ENCODE measurements at places on chromosomes 3 and 15.

DNA sequence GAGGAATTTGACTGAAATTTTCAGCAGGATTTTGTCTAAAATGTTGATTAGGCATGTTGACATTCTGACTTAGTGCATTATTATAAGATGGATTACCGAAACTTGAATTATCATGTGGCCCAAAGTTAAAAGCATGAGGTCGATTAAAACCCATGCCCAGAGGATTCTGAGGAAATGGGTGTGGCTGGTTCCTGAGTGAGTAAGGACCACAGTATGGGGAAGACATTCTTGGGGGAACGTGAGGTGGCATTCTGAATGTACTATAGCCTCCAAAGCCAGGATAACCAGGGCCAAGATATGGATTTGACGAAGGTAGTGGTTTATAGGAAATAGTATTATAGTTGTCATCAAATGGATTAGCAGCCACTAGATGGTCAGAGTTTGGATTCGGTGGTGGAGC, 38.7 kb upstream of the DNAAF4 start:
- DNase-seq, result peak; percentile 24

DNA sequence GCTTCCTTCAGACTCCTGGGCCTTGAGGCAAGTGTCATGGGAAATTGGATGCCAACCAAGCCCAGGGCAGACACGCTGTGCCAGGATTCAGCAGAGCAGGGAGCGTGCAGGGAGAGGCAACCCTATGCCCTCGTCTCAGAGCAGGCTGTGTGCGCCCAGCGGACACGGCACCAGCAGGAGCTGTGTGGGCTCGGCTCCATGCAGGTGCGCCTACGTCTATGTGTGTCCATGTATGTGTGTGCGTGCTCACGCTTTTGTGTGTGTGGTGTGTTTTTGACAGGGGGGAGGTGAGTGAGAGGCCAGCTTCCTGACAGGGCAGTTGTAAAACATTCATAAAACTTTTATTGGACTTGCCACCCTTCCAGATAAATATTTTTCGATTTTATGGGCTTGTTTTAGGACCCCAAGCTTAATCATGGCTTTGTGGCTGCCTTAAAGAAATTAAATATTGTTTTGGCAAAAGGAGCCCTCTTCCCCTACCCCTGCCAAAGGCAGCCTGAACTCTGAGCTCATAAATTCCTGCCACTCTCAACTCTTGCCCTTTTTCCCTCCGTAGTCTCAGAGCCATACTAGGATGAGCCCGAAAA, 84.4 kb downstream of the DNAJB8 start:
- DNase-seq, result no peak

GRCh38 chr15:62483814-62484213, 318.7 kb upstream of the C2CD4B start:
- DNase-seq, result no peak

DNA sequence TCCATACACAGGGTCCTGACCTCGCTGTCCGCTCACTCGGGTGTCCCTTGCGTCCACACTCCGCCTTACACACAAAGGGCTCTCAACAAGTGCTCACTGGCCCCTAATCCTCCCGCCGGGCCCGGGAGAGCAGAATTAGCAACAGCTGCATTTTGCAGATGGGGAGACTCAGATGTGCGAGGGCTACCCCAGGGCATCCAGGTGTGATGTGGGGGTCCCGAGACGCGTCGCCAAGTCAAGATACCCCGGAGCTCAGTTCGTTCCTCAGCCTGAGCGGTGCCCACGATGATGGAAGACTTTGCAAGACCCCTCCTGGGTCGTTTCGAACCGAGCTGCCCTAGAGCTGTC, 14.9 kb upstream of the WNT7A start:
- no peak for DNase-seq

DNA sequence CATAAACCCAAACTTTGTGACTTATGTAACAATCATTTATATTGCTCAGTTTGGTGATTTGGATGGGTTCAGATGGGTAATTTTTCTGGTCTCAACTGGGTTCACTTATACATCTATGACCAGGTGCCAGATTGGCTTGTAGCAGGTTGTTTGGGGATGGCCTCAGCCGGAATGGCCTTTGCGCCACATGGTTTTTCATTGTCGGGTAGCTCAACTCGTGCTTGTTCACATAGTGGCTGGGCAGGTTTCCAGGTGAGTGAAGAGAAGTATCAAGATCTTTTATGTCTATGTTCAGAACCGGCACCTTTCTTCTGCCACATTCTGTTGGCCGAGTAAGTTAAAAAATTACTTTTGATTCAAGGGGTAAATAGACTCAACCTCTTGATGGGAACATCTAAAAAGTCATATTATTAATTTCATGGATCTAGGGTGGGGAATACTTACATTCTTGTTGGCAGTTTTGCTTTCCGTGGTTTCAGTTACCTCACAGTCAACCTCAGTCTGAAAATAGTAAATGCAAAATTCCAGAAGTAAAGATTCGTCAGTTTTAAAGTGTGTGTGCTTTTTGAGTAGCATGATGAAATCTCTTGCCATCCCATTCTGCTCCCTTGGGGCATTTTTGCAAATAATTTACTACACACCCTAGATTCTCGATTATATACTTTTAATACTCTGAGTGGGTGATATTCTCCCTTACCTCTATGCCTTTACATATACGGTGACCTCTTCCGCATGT, 745.7 kb upstream of the CCDC54 start:
- DNase-seq, result peak; percentile 91

DNA sequence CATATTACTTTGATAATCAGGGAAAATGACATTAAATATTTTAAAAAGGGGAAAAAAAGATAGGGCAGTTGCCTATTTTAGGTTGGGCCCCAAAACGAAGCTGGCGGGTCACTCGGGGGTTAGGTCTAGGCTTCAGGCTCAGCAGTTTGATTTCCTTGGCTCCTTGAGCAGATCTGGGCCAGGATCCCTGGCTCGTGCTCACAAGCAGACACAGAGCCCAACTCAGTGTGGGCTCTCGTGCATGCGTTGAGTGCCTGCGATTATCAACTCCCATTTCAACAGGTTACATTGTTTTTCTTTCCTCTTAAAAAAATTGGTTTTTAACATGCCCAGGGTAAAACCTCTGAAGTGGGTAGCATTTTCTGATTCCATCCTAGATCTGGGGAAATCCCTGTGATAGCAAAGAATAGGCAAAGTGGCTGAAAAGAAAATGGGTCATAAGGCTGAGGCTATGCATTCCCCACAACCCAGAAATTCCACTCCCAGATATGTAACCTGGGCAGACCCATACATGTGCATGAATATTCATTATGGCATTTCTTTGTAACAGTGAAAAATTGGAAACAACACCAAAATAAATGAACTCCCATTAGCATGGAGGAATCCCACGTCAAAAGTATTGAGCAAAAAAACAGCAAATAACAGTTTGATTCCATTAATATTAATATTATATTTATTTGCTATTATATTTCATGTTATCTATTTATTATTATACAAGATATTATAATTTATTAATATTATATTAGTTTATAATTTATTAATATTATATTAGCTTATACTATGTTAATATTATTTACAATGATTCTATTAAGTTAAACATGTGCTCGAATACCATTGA, 27.8 kb downstream of the FAM43A start:
- peak; percentile 50 for DNase-seq

DNA sequence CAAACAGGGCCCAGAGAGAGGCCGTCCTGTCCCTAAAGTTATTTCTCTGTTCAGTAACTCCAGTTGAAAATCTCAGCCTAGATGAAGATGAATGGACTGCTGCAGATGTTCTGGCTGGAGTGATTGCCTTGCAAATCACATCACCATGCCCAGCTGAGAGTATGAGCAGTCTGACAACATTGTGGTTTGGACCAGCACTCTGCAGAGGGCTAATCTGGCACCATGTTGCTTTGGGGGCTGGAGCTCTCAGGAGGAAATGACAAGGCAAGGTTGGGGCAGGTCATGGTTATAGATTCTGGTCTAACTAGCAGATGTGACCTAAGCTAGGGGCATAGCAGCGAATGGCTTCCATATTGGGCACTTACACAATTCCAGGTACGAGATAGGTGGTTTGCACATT, 314.2 kb downstream of the CLSTN2 start:
- DNase-seq, result no peak

- no peak for DNase-seq
Measured at GRCh38 chr15:39767921-39768320, 14.7 kb downstream of the FSIP1 start.

DNA sequence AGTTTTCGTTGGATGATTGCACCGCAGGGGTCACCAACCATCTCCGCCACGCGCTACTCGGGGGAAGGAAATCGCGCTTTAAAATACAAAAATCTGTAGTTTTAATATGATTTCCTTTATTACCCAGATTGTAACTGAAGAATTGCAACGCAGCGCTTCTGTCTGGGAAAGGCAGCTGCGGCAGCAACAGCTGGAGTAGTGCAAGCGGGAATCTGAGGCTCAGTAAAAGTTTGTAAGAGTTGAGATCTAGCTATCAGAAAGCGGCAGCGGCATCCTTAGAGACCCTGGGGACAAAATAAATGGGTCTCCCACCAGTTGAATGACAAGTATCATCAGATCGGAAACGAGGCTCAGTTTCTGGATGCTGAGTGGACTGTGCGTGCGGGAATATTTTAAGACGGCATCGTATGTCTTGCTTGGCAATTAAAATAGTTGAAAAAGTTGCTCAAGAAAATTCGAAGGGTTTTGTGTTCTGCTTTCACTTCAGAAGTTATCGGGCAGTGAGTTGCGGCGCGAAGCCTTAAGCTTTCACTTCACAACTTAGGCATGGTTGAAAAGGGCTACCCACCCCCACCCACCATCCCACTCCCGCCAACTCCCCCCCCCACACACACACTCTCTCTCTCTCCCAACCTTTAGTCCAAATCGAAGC, 2.7 kb downstream of the MECOM start:
- DNase-seq, result no peak

GRCh38 chr3:56055546-56055945, 412.7 kb downstream of the ERC2 start:
- peak; percentile 21 for DNase-seq

DNA sequence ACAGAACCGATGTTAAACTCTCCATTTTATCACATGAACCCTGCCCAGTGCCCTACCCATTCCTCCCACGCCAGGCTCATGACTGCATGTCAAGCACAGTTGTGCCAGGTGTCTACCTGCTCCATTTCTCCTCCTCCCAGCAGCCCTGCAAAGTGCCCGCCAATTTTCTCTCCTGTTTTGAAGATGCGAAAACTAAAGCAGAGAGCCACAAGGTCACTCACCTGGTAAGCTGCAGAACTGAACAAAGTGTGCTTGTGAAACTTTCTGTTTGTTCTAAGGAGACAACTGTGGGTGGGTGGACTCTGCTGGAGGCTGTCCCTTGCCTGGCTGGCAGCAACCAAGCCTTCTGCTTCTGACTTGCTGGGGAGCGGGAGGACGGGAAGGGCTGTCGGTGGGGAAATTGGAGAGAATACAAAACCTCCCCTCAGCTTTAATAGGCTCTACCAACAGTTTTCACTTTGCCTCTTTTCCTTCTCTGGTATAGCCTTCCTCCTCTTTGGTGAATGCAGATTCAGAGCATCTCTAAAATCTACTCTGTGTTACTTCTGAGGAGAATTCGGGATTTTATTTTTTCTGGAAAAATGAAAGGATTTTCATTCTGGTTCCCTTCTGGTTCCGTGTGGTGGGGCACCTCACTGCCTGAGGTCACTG, 23.0 kb downstream of the LIMD1 start:
- DNase-seq, result no peak

DNA sequence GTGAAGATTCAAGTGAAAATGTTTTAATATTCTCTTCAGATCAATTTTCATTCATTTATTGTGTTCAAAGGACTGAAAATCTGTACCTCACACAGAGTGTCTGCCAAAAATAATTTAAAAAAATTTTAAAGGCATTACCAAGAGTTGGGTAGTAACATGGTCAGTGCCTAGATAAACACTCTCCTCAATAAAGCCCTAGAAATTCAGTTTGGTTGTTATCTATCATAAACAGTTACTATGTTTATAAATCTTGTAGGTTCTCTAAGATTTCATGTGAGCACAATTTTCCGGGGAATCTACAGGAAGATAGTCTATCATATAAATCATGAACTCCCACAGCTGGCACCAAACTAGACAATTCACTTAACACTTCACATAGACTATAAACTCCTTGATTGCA, 128.6 kb downstream of the GSK3B start:
- DNase-seq, result no peak

GRCh38 chr3:187926620-187927019, 181.4 kb upstream of the BCL6 start:
- DNase-seq, result no peak

- DNase-seq, result no peak
Measured at GRCh38 chr3:147513785-147514184, 104.6 kb downstream of the ZIC1 start.

DNA sequence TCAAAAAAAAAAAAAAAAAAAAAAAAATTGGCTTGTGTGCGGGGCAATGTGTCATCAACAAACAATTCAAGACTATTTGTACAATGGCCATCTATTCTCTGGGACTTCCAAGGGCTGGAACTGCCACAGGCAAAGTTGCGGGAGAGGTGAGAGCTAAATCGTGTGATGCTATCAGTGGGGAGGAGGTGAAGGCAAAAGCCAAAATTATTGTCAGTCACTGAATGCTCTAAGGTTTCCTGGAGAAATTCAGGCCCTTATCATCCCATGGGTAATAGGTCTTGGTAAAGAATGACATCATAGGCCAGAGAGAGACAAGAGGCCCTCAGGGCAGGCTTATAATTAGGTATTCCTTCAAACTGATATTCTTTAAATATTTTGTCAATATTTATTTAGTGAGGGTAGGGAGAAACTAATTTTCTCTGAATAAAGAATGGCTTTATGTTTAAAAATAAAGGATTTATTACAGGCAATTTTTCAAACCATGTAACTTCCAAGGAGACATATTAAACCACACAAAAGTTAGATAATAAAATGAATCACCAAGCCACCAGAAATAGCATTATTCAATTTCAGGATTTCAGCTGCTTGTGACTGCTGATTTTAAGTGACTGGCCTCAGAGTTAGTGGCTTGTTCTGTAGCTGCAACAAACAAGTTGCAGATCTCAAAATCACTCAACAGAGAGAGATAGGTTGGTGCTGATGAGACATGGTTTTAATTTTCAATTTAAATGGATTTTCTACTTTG, 226.3 kb upstream of the MRPL3 start:
- peak; percentile 36 for DNase-seq

DNA sequence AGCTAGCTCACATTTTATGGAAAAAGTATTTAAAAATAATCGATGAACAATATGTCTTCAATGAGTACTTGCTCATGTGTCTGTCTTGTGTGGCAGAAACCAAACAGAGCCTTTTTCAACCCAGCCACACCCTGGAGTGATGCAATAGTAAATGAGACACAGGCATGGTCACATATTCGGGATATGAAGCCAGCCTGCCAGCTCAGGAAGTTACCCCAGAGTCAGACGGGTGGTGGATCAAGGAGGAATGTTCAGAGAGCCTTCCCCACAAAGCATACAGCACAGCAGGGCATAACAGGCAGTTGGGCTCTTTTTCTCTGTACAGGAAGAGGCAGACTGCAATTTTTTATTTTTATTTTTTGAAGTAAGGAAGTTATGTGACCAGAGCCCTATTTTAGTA, 27.3 kb downstream of the LARP6 start:
- DNase-seq, result peak; percentile 96

- DNase-seq, result no peak
Measured at GRCh38 chr3:195153653-195154052, 117.3 kb downstream of the XXYLT1 start.

GRCh38 chr3:53218131-53218530, 37.7 kb downstream of the TKT start:
- DNase-seq, result no peak
